Activated B cell treated with CpG ODN at 0.5 μM for 24 hours (primary cell): ENCODE measurements at places on chromosomes 6 and 20.

- DNase-seq, result no peak
Observed at GRCh38 chr6:163338671-163339405, 75.7 kb upstream of the QKI start.

- DNase-seq, result no peak
Observed at GRCh38 chr6:108654465-108655106, 93.9 kb downstream of the FOXO3 start.

DNA sequence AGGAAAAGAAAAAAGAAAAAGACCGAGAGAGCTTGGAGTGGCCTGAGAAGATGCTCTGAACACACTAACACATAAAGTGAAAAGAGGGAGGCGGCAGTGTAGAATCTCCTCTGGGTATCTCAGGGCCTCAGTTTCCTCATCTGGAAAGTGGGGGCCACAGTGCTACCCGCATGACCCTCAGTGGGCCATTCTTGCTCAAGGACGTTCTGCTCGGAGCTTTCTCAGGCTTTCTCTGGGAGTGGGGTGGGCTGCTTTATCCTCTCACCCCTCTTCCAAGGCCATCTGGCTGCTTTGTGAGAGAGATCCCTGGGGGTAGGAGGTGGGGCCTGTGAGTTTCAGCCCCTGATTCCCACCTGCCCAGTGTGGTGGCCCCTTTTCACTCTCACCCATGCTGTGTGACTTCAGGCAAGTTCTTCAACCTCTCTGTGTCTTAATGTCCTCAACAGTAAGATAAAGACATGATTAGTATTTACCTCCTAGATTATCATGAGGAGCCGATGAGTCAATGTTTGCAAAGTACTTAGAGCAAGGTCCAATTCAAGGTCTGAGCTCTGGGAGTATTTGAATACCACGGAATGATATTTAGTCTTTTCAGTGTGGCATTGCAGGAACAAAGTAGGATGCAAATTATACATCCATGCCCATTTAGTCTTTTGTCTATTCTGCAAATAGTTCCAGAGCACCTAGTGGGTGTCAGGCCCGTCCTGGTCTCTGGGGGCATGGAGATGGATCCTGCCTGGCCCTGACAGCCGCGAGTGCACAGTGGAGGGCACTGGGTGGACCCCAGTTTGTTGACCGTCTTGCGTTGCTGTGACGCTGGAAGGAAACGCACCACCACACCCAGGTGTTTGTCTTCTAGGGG lies 34.3 kb downstream of the SRC start:
- no peak for DNase-seq

DNA sequence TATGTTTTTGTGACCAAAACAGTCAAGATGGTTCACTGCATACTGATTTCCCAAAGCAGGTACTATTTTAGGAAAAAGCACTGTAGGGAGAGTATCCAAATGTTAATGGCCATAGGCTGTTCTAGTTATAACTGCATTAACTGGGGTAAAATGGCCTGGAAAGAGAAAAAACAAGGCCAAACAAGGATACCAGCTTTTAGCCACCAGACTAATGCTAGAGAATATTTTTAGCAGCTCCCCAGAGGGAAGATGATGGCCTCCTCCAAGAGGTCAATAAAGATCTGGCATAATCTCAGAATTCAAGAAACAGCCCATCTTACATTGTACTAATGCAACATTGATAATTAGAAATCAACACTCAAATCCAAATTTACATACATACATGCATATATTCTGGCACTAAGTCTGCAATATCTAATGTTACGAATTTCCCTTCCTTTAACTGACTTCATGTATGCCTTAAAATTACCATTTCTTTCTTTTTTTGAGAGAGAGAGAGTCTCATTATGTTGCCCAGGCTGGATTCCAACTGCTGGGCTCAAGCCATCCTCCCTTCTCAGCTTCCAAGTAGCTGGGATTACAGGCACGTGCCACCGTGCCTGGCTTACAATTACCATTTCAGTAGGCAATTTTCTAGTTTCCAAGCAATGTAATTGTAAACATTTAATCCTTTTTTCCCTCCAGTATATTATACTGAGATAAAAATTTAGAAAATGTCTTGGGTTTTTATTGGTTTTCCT lies 9.3 kb downstream of the COX7A2 start:
- DNase-seq, result no peak

- no peak for DNase-seq
Observed at GRCh38 chr20:3787324-3788014, 929 bp upstream of the CENPB start.
